ENCODE measurements at places on chromosomes 16 and 17. TPM values are rescaled to one million over a fixed set of nuclear protein-coding genes. Genes with fewer than 3 reads are reported as not detected.

DNA sequence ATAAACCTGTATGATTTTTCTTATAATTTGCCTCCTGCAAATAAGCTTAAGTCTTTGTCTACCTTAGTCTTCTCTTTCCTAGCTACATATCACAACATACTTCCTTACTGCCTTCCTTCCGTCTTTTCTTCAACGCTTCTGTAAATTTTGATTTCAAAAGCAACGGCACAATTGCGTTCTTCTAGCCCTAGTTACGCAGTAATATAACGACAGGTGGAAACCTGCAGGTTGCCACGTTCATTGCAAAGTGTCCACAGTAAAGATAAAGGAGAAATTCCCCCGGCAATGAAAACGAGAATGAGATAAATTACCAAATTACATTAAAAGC is 546 bp upstream of the PSMD7 start:
- H3K27ac ChIP-seq = peak overlapping the region; percentile 91
- peak overlapping the region; percentile 87 for H3K4me3 ChIP-seq
- H3K27me3 ChIP-seq = no peaks in the 10 kb centered on the region

DNA sequence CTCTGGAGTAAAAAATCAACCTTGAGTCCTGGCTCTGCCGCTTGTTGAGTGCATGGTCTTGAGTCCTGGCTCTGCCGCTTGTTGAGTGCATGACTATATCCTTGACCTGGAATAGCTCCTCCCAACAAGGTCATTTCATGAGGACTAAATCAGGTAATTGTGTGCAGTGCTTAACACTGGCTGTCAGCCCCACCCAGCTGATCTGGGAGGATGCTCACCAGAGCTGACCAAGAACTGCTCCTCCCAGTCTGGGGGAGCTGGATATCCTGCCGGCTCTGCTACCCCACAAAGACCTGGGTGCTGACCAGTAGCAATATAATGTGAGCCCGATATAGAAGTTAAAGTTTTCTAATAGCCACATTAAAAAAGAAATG is 20.7 kb upstream of the LGALS9 start:
- no peak overlapping the region for H3K27ac ChIP-seq
- H3K4me3 ChIP-seq = no peak overlapping the region
- DNase-seq = no peak
- H3K27me3 ChIP-seq = no peaks in the 10 kb centered on the region
- H3K36me3 ChIP-seq = peaks cover 31% of the 10 kb centered on the region

DNA sequence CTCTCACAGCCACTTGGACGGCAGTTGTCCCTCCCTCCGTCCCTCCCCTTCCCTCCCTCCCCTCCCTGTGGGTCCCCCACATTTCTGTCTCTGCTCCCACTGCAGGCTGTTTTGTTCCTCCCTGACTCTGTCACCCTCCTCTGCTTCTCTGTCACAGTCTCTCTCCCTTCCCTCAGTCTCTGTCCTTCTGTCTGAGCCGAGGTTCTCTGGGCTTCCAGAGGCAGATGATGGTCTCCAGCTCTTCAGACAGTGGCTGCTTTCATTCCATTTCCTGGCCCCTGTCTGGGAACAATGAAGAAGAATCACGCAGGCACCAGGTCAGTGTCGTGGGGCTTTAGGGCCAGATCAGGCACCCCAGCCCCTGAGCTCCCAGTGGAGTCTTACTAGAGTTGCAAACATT is 8.8 kb upstream of the CYB561 start:
- no peaks in the 10 kb centered on the region for H3K36me3 ChIP-seq
- H3K4me1 ChIP-seq = peaks cover 46% of the 10 kb centered on the region
- H3K27ac ChIP-seq = peak overlapping the region; percentile 14
- peak; percentile 77 for DNase-seq
- H3K27me3 ChIP-seq = no peaks in the 10 kb centered on the region
- H3K4me3 ChIP-seq = no peak overlapping the region

SETD1A gene
- 6.8 TPM for polyA plus RNA-seq

HSF4 gene
- 33.4 TPM for polyA plus RNA-seq

DNA sequence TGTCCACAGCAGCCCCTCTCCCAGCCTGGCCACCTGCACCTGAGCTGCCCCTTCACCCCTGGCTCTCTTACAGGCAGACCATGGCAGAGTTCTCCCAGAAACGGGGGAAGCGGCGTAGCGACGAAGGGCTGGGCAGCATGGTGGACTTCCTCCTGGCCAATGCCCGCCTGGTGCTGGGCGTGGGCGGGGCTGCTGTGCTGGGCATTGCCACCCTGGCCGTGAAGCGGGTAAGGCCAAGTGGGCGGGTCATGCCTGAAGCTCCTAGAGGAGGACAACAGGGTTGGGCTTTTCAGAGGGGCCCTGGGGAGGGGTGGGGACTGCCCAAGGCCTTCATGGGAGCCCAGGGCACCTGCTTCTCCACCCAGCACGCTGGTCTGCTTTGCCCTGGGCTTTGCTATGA is 2.2 kb downstream of the MIEF2 start:
- H3K36me3 ChIP-seq = peaks cover 24% of the 10 kb centered on the region
- no peak overlapping the region for H3K27ac ChIP-seq
- no peaks in the 10 kb centered on the region for H3K27me3 ChIP-seq
- H3K4me3 ChIP-seq = no peak overlapping the region

- H3K36me3 ChIP-seq = peaks cover 33% of the 10 kb centered on the region
- H3K4me1 ChIP-seq = peaks cover 17% of the 10 kb centered on the region
- DNase-seq = no peak
- no peaks in the 10 kb centered on the region for H3K27me3 ChIP-seq
- H3K4me3 ChIP-seq = no peak overlapping the region
Observed at GRCh38 chr17:66570447-66571195, 264.3 kb upstream of the CACNG5 start.

C17orf107 gene
- polyA plus RNA-seq = 0.44 TPM

DNA sequence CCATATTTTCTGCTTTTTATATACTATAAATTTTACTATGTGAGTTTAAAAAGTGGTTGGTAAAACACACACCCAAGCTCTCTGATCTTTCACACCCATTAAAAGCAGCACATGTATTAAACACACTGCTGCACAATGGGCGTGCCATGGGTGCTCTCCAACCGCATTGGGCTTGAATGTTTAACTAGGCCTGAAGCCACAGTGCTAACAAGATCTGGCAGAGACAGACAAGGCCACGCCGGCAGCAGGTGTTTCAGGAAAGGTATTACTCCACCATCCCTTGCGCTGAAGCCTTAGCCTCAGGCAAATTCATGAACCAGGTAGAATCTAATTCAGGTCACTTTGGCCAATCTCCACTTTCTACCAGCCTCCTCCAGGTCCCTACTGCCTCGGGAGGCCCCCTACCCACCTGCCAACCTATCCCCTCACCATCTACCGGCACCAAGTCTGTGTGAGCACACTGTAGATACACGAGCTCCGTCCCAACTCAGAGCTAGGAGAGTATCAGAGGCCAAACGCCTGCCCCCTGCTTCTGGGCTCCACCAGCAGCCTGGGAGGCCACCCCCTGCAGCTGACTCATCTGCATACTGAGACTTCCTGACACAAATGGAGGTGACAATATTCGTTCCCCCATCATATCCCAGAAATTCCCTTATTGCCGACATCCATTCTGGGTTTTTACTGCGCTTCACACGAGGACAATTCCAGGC is 95.0 kb downstream of the ADCY9 start:
- H3K27ac ChIP-seq = no peak overlapping the region
- H3K36me3 ChIP-seq = no peaks in the 10 kb centered on the region
- no peaks in the 10 kb centered on the region for H3K4me1 ChIP-seq
- DNase-seq = no peak

DNA sequence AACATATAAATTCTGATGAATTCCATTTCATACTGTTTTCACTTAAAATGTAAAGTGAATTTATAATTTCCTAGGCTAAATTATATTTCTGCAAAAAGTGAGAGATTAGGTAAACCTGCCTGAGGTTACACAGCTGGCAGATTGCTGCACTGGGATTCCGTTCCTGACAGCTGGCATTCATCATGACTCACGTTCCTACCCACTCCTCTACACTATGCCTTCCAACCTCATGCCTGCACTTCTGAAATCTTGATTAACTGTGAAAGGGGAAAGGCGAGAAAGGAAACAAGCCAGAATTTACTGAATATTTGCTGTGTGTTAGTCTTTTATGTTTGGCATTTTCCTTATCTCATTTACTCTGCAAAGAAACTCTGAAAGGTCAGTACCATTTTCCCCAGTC is 73.3 kb upstream of the MON1B start:
- H3K27ac ChIP-seq = no peak overlapping the region
- no peaks in the 10 kb centered on the region for H3K27me3 ChIP-seq
- H3K4me3 ChIP-seq = no peak overlapping the region
- peaks cover 5% of the 10 kb centered on the region for H3K4me1 ChIP-seq
- DNase-seq = peak; percentile 35
- H3K36me3 ChIP-seq = no peaks in the 10 kb centered on the region

DNA sequence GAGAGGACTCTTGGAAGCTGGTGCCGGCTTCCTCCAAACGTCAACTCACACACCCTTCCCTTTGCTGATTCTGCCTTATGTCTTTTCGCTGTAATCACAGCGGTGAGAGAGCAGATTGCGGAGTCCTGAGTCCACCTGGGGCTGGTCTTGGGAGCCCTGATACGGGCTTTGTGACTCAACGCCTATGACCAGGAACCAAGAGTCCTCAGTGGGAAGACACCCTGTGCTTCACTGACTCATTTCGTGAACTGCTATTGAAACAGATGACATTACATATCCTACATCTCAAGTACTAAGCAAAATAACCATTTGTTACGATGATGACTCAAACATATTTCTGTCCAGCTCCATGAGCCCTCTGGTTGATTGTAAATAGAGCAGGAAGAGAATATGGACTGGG is 90.7 kb upstream of the CREBBP start:
- peaks cover 2% of the 10 kb centered on the region for H3K4me1 ChIP-seq
- no peak for DNase-seq
- no peaks in the 10 kb centered on the region for H3K27me3 ChIP-seq
- H3K27ac ChIP-seq = peak overlapping the region; percentile 50
- no peaks in the 10 kb centered on the region for H3K36me3 ChIP-seq
- no peak overlapping the region for H3K4me3 ChIP-seq

HS3ST6 gene
- polyA plus RNA-seq = 0.03 TPM

GRCh38 chr17:31487648-31488263 is 96.3 kb downstream of the RAB11FIP4 start:
- H3K36me3 ChIP-seq = no peaks in the 10 kb centered on the region

GRCh38 chr16:65837464-65837863 is 529.0 kb upstream of the CDH5 start:
- H3K27me3 ChIP-seq = no peaks in the 10 kb centered on the region
- peaks cover 12% of the 10 kb centered on the region for H3K4me1 ChIP-seq
- DNase-seq = no peak
- H3K4me3 ChIP-seq = no peak overlapping the region

- H3K4me3 ChIP-seq = no peak overlapping the region
- H3K36me3 ChIP-seq = peaks cover 49% of the 10 kb centered on the region
- H3K27ac ChIP-seq = no peak overlapping the region
- H3K4me1 ChIP-seq = no peaks in the 10 kb centered on the region
- DNase-seq = no peak
- no peaks in the 10 kb centered on the region for H3K27me3 ChIP-seq
Observed at GRCh38 chr16:259226-259625, 16.5 kb downstream of the RGS11 start.

GRCh38 chr17:18851201-18851600 is 6.7 kb upstream of the PRPSAP2 start:
- H3K36me3 ChIP-seq = no peaks in the 10 kb centered on the region
- H3K27me3 ChIP-seq = no peaks in the 10 kb centered on the region
- no peak overlapping the region for H3K27ac ChIP-seq
- H3K4me3 ChIP-seq = no peak overlapping the region
- peaks cover 9% of the 10 kb centered on the region for H3K4me1 ChIP-seq
- DNase-seq = no peak

- H3K4me1 ChIP-seq = peaks cover 16% of the 10 kb centered on the region
- no peaks in the 10 kb centered on the region for H3K27me3 ChIP-seq
- no peak overlapping the region for H3K4me3 ChIP-seq
- peak overlapping the region; percentile 69 for H3K27ac ChIP-seq
- H3K36me3 ChIP-seq = no peaks in the 10 kb centered on the region
Observed at GRCh38 chr16:50183316-50183715, 30.2 kb downstream of the TENT4B start.

- no peaks in the 10 kb centered on the region for H3K27me3 ChIP-seq
- peak; percentile 58 for DNase-seq
- H3K36me3 ChIP-seq = no peaks in the 10 kb centered on the region
- no peak overlapping the region for H3K27ac ChIP-seq
- H3K4me1 ChIP-seq = peaks cover 6% of the 10 kb centered on the region
Observed at GRCh38 chr17:73957564-73957963, 245.9 kb upstream of the RPL38 start.

GRCh38 chr16:78257376-78257728 is 157.9 kb downstream of the WWOX start:
- H3K4me3 ChIP-seq = no peak overlapping the region
- no peaks in the 10 kb centered on the region for H3K36me3 ChIP-seq
- no peaks in the 10 kb centered on the region for H3K27me3 ChIP-seq
- no peaks in the 10 kb centered on the region for H3K4me1 ChIP-seq
